ENCODE measurements at places on chromosomes 4 and X.

- DNase-seq = no peak
Measured at GRCh38 chr4:986428-986878, 391 bp upstream of the IDUA start.

- no peak for DNase-seq
Measured at GRCh38 chr4:17027495-17027894, 129.1 kb upstream of the LDB2 start.

DNA sequence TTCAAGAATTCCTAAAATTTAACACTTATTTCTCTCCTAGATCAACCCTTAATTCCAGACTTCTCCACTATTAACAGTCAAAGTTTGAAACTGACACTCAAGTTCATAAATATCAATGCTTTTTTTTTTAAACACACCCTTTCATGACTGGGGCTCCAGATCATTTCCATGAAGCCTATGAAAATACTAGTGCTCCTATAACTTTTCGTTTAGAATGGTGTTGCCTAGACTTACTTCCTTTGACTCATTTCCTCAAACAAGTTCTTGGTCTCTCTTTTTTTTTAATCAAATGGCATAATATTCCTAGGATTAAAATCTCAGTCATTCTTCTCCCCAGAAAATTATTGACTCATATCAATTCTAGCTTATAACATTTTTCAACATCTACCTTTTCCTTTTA lies 13.1 kb downstream of the ZMAT1 start:
- DNase-seq = no peak

DNA sequence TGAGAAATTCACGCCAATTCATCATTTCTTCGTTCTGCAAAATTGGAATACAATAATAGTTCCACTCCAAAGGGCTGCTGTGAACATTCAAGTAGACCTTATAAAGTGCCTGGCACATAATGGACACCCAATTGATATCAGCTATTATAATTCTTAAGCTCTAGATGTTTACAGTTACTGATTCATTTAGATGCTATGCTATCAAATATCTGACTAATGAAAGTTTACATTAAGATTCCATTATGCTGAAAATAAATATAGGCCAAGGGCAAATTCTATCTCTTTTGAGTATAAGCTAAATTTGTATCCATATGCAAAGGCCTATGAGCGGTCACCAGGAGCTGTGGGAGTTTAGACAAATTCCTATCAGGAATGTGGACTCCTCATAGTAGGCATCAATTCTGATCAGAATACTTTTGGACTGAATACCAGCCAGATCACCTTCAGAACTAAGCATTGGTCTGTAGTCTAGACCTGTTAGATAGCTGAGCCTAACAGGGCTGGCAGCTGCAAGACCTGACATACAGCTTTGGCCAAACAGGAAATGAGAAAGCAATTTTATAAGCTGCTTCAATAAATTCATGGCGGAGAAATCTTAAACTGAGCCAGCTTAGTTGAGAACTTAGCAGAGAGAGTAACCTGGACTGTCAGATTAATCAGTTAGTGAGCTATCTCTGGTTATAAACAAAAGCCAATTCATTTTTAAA lies 384.3 kb upstream of the ACTRT1 start:
- no peak for DNase-seq

- no peak for DNase-seq
Measured at GRCh38 chrX:118571836-118572235, 76.2 kb downstream of the DOCK11 start.

DNA sequence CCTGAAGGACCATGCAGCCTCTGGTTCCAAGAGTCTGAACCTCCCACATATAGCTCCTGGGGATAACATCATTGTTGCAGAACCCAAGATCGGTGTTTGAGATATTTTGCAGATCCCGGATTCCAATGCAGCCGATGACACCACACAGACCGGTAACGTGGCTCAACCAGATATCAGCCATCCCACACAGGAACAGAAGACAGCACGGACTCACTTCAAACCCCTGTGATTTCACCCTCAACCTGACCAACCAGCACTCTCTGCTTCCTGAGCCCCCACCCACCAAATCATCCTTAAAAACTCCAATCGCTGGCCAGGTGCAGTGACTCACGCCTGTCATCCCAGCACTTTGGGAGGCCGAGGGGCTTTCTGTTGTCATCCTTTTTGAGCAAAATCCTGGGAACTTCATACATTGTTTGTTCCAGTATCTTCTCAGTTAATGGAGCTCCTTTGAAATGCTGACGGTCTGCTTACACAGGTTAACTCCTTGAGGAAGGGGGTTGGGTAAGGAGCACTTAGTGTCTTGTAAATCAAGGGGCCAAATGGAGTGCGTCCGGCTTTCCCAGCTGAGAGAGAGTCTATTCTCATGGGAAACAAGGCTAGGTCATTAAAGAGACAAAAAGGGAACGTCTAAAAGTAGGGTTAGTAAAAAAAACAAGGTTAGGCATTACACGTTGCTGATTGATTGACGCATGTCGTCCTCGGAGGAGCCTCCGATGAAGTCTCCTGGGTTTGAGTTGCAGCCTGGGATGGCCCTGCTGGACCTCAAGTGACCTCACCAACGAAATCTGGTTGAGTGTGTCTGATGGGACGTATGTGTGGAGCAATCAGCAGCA lies 230.4 kb downstream of the CRLF2 start:
- DNase-seq = no peak

GRCh38 chr4:79979785-79980437 lies 93.1 kb downstream of the ANTXR2 start:
- DNase-seq = no peak

GRCh38 chrX:53494436-53494835 lies 60.3 kb upstream of the HSD17B10 start:
- no peak for DNase-seq

GRCh38 chrX:67622053-67622585 lies 78.3 kb downstream of the AR start:
- no peak for DNase-seq

DNA sequence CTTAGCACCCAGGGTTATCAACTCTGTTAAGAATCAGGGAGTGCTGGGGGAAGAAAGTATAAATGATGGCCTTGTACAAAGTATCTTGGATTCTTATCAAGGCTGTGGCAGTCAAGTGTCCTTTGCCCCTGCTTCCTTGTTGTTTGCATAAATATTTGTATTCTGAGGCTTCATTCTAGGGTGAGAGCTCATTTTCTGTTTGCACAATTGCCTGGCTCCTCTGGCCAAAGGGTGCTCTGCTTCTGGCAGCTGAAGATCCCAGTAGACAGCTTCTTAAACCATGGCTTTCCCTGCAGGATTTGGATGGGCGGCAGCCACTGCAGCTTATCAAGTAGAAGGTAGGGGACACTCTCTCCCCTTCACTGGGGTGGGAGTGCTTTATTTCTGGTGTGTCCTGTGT lies at the start of gene GBA3:
TSS of gene GBA3 (plus strand) at position 202 of the 400 bp plus-strand sequence.
- no peak for DNase-seq

DNA sequence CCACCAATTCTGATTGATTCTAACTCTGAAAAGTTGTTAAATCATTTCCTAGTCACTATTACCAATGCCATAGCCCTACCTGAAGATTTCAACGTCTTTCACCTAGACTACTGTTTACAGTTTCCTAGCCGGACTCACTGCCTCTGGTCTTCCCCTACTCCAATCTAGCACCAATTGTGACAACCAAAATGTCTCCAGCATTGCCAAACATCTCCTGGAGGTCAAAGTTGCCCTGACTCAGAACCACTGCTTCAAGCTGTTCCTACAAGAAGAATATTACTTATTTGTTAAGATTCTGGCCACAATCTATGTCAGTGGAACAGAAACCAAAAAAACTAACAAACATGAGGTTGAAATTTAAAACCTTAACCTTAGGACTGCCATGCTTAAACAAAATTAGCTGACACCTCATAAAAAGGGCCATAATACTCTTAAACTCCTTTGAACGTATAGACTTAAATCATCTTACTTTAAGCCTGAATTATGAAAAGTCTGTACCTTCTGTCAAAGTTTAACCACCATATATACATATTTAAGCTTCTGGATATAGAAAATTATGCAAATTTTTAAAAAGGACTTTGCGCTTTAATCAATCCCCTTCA lies 2.1 kb downstream of the PDS5A start:
- DNase-seq = no peak

- DNase-seq = no peak
Measured at GRCh38 chrX:46268412-46268811, 276.8 kb downstream of the ZNF674 start.

DNA sequence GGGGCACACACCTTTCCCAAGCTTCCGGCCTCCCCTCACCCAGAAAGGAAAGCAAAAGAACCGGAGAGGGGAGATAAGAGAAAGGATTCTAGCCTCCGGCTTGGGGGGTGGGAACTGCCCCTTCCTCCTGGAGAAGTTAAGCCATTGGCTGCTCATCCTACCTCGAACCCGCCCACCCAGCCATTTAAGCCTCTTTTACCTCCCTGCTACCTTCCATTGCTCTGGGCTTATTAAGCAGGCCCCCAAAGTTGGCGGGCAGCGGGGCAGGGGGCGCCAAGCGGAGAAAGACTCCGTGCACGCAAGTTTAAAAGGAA lies 2.3 kb downstream of the MAML3 start:
- DNase-seq = no peak

DNA sequence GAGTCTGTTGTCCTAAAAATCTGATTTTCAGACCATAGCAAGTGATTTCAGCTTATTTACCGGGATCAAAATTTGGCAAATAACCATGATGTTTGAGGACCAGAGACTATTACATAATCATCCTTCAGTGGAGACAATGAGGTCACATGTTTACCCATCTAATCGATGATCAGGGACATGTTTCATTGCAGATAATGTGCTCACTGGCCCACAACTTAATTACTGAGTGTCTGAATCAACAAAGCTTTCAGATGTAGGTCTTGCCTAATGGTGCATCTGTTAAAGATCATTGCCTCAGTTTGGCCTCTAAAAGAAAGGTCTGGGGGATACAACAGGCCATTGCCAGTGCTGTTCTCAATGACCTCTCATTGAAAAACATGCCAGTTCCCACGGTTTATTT lies 42.8 kb upstream of the KLHL34 start:
- no peak for DNase-seq

- no peak for DNase-seq
Measured at GRCh38 chr4:185573651-185574199, 38.4 kb upstream of the PDLIM3 start.

DNA sequence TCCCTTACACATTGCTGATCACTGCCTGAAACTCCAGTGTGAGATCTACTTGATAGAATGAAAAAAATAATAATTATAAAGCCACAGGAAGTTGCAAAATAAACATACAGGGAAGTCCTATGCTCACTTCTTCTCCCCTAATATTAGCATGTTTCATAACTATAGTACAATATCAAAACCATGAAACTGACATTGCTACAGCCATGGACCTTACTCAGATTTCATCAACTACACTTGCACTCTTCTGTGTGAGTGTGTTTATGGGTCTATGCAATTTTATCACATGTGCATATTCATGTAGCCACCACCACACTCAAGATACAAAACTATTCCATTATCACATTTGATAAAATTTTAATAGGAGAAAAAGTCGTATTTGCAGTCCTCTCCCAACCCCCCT lies 57.3 kb downstream of the SPINK2 start:
- no peak for DNase-seq

DNA sequence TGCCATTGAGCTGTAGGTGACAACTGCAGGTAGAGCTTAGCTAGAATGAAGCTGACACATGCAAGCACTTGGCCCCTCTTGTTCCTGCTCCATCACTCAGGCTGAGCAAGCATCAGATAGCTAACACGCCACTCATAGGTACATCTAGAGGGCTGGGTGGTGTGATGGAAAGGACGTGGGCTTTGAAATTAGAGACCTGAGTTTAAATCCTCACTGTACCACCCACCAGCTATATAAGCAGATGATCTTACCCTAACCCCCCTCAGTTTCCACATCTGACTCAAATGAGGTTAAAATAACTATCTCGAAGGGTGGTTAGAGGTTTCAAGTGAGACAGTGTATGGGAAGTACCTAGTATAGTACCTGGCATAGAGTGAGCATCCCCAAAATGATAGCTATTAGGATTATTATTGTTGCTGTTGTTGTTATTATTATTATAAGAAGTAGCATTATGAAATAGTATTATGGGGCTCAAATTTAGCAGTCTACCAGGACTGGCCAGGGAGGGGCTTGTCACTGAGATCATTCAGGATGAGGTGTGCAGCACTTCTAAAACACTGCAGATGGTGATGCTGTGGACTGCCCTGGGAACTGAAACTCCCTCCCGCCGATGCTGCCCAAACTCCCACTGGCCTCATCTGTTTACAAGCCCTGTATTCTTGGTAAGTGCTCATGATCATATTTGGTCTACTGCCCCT lies 59.0 kb downstream of the REELD1 start:
- no peak for DNase-seq

GRCh38 chr4:153781280-153781679 lies 7.6 kb downstream of the SFRP2 start:
- DNase-seq = no peak

- DNase-seq = no peak
Measured at GRCh38 chr4:139568206-139568955, 12.4 kb upstream of the SETD7 start.

DNA sequence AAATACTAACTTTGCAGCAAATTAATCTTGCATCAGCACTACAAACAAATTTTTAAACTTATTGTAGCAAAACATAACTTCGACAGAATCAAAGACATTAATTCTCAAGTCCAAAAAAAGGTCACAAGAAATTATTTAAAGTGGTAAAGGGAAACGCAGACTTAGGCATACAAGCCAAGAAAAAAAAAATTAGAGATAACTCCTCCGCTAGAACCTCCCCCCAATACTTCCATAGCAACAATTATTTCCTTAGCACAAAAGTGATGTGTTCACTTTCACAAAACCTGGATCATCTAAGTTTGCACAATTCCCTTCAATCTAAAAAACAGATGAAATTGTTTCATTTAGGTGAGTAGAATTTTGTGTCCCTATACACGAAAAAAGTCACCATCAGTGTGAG lies 1.1 kb downstream of the LRBA start:
- no peak for DNase-seq

DNA sequence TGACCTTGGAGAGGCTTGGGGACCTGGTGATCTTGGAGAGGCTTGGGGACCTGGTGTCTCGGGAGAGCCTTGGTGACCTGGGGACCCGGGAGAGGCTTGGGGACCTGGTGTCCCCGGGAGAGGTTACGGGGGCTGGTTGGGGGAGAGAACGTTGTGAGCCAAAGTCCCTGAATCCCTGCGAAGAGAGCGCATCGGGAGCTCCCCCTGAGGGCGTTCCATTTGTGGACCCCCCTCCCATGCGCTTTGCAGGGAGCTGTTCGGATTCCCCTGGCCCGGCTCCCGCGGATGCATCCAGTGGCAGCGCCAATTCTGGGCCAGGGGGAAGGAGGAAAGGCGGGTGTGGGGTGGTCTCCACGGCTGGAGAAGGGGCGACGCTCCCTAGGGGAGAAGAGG lies 13.3 kb downstream of the SHOX start:
- no peak for DNase-seq

- DNase-seq = no peak
Measured at GRCh38 chr4:144658015-144658567, 12.1 kb downstream of the HHIP start.

DNA sequence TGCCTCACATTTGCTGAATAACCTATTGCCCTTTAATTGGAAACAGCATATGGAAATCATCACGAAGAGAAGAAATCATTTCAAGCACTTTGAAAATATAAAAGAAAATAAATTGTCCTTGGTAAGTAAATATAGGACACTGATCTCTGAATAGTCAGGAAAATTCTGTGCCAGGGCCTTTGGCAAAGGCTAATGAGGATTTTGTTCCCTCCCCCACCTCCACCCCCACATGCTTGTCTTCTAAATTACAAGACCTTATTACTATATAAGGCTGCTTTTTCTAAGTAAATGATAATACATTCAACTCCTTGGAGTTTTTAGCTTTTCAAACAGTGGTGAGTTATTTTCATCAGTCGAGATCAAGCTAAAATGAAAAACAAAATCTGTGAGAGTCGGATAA lies 15.8 kb downstream of the SYNPO2 start:
- no peak for DNase-seq
